ENCODE measurements at places on chromosomes 1 and 21. TPM values are rescaled to one million over a fixed set of nuclear protein-coding genes. Genes with fewer than 3 reads are reported as not detected.

HHIPL2 gene
- 0.99 TPM for total RNA-seq

- no peak for DNase-seq
Measured at GRCh38 chr1:80369780-80370179, 1363.2 kb upstream of the ADGRL4 start.

DNA sequence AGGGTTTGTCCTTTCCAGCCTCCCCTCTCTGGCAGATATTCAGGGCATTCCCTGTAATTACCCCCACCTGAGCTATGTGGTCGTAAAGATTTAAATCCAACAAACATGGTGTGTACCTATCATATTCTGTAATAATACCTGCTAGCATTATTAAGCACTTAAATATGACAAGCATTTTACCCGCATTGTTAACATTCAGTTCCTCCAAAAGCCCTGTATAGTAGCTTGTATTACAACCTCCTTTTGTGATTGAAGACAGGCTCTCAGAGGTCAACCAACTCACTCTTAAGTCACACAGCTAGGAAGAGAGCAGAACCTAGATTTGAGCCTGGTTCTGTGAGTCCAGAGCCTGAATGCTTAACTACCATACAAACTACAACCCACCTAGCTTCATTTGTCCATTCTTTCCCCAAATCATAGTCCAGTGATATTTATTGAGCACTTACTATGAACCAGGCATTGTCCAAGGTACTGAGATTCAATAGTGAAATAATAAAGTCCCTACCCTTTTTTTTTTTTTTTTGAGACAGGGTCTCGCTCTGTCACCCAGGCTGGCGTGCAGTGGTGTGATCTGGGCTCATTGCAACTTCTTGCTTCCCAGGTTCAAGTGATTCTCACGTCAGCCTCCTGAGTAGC is 13.8 kb upstream of the KDM4A start:
- no peak for DNase-seq

- DNase-seq: no peak
Measured at GRCh38 chr1:4062560-4062959, 162.5 kb upstream of the C1orf174 start.

SLC19A1 gene
- total RNA-seq: 10.1 TPM

SYPL2 gene
- not detected for total RNA-seq
